Lower leg skin (tissue), 4 donors: ENCODE measurements at places on chromosomes 2 and 18. TPM values are rescaled to one million over a fixed set of nuclear protein-coding genes. Genes with fewer than 3 reads are reported as not detected.

DNA sequence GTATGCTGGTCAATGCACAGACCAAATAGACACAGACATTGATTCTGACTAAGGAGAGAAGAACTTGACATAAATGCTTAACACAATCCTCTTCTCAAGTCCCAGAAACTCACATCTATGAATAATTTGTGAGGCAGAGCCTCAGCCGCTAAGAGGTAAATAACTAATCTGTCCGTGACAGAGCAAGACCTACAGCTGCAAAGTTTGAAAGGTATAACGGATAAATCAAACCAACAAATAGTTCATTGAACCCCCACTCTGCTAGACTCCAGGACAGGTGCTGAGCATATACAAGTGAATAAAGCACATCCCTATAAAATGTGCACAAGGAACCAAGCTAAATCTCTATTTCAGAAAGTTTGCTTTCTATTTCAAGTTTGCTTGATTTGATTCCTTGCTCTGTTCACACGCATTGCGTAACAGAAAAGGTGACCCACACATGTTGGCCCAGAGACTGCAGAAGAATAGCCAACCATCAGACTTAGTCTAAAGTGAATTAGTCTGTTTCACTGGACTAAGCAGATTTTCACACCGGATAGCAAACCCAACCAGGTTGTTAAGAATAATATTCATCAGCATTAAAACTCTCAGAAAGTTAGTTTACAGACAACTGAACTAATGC, 51.7 kb downstream of the NCKAP5 start:
- no peak for DNase-seq

The CCNT2 gene
- 43.1 TPM for total RNA-seq

GRCh38 chr2:231685349-231686191, 22.8 kb upstream of the PTMA start:
- no peak for DNase-seq

The ERBB4 gene
- total RNA-seq, result 1.5 TPM

GRCh38 chr18:64929036-64929435, 780.1 kb upstream of the LINC00305 start:
- no peak for DNase-seq

GRCh38 chr2:73494031-73494430, 108.4 kb downstream of the ALMS1 start:
- no peak for DNase-seq

GRCh38 chr2:38190542-38191218, 114.7 kb upstream of the CYP1B1 start:
- DNase-seq, result no peak

DNA sequence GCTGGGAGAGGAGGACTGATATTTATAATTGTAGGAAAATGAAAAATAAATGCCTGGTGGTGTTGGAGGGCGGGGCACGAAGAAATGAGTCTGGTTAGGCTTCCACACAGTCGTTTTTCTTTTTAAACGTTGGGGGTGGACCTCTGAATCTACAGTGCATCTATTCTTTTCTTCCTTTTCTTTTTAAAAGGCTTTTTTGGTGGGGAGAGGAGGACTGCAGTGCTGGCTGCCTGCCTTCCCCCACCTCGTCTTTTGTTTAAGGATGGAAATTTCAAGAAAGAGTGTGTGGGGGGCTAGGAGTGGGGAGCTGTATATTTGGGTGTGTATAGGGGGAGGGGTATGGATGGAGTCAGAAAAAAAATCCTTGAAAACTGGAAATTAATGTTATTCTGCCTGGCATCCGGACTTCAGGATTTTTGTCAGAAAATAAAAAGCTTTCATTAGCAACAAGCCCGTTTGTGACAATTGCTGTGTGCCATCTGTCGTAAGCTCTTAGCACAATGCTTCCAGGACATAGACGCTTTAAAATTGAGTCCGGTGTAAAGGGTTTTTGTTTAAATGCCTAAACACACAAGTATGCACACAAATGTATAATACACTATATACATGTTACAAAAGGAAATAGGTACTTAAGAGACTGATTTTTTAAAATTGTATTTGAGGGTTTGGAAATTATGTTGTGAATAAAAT, 1.1 kb downstream of the MAP2 start:
- DNase-seq, result no peak

DNA sequence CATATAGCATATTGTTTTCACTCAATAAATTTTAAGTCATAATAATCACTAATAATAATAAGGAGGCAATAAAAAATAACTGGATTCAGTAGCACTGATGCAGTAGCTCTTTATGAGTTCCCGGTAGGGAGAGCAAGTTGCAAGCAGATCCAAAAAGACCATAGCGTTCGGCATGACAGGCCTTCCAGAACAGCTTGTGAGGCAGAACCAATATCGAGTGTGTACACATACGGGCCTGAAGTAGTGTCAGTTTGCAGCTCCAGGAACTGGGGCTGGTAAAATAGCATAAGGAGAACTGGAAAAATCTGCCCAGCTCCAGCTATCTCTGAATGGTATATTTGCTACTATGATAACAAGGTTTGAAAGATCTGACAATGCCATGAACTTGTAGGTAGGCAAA, 1607.8 kb upstream of the PIK3C3 start:
- no peak for DNase-seq

The NEB gene
- total RNA-seq, result 15.6 TPM

GRCh38 chr2:144211826-144212225, 308.1 kb downstream of the ZEB2 start:
- no peak for DNase-seq

The IL1B gene
- total RNA-seq, result not detected

- DNase-seq, result no peak
Observed at GRCh38 chr18:28529644-28530043, 352.7 kb upstream of the CDH2 start.

DNA sequence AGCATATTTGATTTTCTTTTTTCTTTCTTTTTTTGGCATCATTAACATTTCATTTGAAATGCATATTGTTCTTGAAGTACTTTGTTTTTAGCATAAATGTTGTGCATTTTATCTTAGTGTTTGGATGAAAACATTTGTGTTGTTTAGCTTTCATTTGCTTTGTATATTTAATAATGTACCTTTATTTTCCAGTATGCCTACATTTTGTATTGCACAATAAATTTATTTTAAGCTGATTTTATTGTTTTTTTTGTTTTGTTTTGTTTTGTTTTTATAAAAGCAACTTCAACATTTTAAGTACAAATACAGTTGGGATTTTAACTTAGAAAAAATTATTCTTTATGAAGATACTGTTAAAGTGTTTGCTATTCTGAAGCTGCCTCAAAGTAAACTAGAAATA, 54.4 kb downstream of the GLS start:
- DNase-seq, result no peak

DNA sequence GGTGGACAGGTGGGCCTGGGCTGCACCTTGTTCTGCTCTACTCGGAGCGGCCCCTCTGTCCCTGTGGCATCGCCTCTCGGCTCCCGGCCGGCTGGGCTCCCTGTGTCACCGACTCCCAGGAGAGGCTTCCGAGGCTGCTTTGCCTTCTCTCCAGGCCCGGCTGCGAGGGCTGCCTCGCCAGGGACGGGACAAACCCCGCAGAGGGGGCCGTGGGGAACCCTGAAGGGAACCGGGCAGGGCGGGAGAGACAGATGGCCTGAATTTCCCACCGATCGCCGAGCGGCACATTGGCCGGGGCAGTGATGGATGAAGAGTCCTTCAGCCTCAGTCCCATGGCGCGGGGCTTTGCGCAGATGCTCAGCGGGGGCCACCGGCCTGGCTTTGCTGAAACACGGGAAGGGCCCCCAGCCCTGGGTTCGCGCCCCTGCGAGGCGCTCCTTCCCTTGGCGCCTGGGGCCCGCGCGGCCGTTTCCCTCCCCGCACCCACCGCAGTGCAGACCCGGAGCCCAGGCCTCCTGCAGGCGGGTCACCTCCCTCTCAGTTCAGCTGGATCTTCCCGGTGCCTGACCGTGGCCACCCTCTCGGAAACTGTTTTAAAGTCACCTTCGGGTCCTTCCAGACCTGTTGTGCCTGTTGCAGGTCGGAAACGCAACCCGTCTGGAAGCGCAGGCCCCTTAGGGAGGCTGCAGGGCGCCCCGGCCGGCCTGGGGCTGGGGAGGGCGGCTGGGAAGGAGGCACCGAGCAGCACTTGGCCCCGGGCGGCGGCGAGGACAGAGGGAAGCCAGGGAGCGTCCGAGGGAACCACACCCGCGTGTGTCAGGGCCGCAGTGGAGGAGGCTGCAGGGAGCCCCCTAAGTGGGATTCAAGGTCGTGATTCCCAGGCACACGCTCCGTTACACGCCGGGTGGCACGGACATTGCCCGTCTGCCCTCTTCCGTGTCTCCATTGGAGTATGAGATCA, 341.9 kb upstream of the SALL3 start:
- peak; percentile 78 for DNase-seq

DNA sequence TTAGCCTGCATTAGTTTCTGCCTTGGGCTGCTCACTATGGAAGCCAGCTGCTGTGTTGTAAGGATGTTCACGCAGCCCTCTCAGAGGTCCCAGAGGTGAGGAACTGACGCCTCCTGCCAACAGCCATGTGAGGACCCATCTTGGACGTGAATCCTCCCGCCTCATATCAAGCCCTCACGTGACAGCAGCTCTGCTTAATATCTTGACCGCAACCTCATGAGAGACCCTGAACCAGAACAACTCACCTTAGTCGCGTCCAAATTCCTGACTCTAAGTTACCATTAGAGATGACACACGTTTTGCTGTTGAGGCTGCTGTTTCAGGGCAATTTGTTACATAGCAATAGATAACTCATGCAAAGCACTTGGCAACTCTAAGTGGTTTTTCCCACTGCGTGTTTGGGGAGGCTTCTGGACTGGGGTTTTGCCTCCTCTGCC, 97.7 kb downstream of the TMEM17 start:
- no peak for DNase-seq

The DSG2 gene
- total RNA-seq, result 16.8 TPM

DNA sequence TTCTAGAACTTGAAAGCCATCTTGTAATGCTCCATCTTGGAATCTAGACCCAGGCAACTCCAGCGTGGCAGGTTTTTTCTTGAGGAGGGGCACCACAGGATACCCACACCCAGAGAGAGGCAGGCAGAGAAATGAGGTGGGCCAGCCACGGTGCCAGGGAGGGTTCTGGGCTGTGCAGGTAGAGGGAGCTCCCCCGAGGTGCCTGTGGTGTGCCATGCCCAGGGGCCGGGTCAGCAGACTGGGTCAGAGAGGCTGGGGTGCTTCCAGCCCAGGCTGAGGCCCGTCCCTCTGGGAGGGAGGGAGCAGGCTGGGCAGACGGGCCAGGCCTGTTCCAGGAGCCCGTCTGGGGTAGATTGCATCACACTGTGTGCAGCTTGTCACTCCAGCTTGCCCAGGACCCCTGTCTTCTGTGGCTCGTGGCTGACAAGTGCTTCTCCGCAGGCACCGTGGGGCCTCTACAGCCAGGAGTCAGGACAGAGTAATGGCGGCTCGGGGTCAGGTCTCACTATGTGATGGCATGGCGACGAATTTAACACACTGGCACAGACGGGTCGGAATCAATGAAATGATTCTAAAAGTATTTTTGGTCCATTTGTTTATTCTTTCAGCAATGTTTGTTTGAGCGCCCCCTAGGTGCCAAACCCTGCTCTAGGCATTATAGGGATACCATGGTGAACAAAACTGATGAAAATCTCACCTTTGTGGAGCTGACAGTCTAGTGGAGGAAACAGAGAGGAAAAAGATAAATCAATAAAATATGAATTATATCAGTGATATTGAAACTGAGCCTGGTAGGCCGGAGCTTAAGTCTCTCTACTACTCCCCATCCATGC, 144.0 kb downstream of the ACOXL start:
- no peak for DNase-seq

DNA sequence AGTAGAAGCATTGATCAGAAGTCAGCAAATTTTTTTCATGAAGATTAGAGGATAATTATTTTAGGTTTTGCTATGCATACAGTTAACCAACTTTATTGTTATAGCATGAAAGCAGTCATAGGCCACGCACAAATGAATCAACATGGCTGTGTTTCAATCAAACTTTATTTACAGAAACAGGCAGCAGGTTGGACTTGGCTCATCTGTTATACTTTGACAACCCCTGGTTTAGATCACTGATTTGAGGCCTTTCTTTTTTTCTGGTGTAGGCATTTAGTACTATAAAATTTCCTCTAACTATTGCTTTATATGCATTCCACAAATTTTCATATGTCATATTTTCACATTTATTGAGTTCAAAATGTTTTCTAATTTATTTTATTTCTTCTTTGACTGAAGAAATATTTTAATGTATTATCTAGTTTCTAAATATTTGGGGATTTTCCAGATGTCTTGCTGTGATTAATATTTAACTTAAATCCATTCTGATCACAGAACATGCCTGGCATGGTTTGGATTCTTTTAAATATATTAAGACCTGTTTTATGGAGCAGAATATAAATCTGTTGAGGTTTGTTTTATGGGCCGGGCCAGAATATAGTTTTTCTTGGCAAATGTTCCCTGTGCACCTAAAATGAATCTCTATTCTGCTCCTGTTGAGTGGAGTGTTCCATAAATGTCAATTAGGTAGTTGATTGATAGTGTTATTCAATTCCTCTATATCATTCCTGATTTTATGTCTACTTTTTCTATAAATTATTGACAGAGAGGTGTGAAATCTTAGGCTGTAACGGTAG, 116.3 kb upstream of the KLHL29 start:
- DNase-seq, result no peak

DNA sequence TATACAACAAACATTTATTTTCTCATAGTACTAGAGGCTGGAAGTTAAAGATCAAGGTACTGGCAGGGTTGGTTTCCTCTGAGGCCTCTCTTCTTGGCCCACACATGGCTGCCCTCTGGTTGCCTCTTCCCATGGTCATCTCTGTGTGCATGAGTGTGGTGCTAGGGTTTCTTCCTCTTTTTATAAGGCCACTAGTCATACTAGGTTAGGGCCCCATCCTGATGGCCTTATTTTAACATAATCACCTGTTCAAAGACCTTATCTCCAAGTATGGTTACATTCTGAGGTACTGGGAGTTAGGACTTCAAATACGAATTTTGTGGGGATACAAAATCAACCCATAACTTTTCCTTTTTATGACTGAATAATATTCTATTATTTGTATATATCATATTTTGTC, 4.8 kb upstream of the RIOK3 start:
- no peak for DNase-seq

The LIPG gene
- total RNA-seq, result 0.23 TPM

The NPAS2 gene
- 58.0 TPM for total RNA-seq

GRCh38 chr2:37864217-37864616, 60.9 kb upstream of the RMDN2 start:
- DNase-seq, result no peak
